CD4-positive, alpha-beta T cell treated with Interleukin-4 for 1 hour (primary cell): ENCODE measurements at places on chromosomes 2 and 18.

DNA sequence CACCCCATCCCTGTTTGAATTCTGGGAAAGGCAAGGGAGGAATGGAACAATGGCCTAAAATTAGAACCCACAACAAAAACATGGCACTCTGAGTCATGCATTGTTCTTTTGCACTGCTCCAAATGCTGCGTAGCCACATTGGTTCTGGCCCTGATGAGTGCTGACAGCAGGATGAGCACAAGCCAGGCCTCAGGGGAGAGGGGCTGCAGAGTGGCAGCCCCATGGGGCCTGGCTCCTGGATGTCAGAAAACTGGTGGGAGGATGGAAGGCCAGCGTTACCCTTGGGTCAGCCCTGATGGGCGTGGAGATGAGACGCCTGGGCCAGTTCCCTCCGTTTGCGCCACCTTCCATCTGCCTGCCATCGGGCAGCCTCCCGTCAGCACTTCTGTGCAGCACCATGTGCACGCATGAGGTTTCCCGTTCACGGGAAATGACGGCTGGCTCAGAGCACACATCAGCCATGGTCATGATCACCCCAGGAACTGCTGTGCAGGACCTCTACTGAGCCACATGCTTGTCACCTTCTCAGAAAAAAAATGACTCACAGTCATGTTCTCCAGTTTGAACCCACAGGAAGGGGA lies 65.6 kb downstream of the CYP26B1 start:
- DNase-seq = no peak

DNA sequence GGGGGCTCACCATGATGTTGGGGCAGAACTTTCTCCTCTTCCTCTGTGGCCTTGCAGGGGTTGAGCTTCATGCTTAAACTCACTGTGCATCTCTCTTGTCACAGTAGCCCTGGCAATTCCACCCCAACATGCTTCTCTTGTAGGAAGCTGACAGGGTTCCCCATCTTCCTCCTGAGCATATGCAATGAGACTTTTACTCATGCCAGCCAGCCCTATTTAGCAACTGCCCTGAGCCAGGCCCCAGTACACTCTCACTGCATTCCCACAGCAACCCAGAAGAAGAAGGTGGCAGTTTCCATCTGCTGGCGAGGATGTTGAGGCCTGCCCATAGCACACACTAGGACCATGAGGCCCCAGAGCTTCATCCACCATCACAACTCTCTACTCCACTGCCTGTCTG lies 72.2 kb upstream of the TEX51 start:
- no peak for DNase-seq

- no peak for DNase-seq
Measured at GRCh38 chr2:174572556-174572955, 25.0 kb downstream of the WIPF1 start.

- DNase-seq = no peak
Measured at GRCh38 chr2:54240515-54241469, 15.2 kb downstream of the TSPYL6 start.
